ENCODE measurements at places on chromosomes 1 and 21.

DNA sequence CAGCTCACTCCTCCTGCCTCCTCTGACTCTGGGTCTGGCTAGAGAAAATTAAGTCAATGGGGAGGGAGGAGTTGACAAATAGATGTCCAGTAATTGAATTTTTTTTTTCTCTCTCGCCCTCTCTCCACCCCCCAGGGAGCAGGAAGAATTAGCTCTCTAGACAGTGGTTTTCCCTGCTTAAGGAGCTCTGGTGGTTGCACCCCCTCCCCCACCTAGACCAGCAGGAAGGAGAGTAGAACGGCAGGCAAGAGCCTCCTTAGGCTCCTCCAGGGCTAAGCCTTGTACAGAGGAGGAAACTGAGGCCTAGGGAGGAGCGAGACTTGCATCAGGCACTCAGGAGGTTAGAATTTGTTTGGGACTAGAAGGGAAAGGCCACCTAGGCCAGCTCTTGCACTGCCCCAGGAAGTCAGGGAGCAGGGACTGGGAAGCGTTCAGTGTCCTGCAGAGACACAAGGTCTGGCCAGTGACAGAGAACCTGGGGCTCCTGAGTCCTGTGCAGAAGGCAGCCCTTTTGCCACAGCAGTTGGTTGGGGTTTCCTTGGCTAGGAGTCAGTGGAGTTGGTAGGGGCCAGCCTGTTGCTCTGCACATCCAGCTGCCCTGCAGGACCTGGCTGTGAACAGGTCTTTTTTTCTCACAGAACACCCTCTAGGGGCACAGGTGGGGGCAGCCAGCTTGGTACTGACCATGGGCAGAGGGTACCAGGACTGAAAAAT, 49.5 kb upstream of the ACOT11 start:
- no peak for DNase-seq

DNA sequence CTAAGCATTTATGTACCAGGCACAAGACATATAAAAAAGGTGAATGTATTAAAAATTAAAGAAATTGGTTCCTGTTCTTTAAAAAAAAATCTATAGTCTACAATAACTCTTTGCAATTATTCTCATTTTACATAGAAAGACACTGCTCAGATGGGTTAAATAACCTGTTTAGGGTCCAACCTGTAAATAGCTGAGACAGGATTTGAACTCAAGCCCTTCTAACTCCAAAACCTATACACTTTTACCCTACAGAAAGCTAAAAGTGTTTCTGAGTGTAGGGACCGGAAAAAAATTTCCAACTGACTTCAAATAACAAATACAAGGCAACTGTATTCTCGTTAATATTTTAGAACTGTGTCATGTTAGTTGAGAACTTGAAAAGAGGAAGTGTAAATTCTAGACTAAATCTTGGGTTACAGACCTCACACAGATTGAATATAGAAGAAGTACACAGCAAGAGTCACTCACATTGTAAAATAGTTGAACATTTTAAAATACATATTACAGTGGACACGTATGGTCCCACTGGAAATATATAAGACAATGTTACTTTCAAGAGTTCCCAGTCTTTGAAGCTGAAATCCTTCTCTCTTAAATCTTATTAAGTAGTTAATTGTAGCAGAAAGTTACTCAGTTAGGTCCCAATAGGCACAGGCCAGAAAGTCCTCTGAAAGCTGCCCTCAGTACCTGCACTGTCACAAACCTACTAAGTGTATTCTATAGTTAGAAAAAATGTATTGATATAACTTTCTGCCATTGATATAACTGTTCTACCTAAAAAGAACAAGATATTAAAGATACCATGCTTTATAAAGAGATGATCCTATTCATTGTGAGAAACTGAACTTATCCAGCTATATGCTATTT, 7.3 kb downstream of the EDEM3 start:
- no peak for DNase-seq

GRCh38 chr1:119742202-119742601, 26.5 kb downstream of the HMGCS2 start:
- no peak for DNase-seq

- DNase-seq, result no peak
Measured at GRCh38 chr1:2133879-2134215, 60.7 kb downstream of the FAAP20 start.

- DNase-seq, result no peak
Measured at GRCh38 chr1:41110286-41110685, 88.8 kb upstream of the SLFNL1 start.

- DNase-seq, result no peak
Measured at GRCh38 chr1:50474859-50475809, 51.9 kb upstream of the DMRTA2 start.

GRCh38 chr1:219466766-219467165, 146.1 kb downstream of the ZC3H11B start:
- DNase-seq, result no peak

GRCh38 chr1:212718499-212718898, 18.9 kb upstream of the BATF3 start:
- DNase-seq, result no peak

DNA sequence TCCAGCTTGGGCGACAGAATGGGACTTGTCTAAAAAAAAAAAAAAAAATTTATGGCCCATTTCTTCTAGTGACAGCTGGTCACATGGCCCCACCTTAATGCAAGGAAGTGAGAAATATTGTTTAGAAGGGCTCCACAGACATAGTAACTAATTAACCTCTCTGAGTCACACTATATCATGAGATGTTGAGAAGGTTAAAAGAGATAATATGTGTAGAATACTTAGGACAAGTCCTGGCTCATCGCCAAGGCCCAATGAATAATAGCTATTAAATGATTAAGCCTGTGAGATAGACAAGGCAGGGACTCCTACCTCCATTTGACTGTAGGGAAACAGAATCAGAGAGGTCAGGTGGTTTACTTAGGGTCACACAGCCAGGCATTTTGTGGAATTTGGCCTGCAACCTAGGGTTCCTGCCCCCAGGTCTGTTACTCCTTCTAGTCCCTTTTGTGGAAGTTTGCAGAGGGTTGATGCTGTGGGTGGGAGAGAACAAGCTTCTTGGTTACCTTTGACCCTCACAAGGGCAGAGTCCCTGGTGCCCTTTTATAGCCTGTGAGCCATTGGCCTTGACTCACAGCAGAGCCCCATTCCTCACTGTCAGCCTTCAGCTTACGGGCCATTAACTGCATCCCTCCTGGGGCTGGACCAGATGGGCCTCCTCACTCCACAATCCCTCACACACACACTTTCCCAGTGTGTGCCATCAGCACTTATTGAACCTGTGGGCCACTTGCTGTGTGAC, 48.5 kb downstream of the OPRD1 start:
- DNase-seq, result no peak

DNA sequence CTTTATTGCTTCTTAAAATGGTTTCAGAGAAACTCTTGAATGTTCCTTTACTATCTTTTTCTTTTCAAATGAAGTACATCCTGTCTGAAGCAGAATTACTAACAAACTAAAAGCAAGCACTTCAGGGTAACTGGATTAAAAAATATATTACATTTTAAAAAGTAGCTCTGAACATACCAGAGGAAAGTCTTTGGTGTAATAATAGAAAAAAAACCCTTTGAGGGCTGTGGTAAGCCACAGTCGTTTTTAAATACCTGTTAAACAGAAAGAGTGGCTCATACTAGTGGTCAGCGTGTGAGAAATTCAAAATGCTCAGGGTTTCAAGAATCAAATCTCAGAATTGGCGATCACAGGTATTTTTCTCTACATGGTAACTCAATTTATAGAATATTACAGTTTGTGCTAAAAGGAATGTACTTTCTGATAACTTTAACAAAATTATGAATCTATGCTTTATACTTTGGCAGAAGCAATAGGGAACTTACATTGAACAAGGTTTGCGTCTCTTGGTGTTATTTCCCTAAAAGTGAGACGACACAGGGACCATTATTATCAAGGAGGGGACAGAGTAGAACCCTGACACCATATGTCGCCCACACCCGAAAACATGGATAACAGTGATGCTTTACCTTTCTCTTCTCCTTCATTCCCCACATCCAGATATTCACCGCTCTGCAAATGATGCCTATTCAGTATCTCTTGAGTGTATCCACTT, 97.0 kb upstream of the DPH5 start:
- DNase-seq, result no peak

GRCh38 chr21:32048353-32048752, 175.5 kb downstream of the HUNK start:
- no peak for DNase-seq
